ENCODE measurements at places on chromosomes 2 and 18.

DNA sequence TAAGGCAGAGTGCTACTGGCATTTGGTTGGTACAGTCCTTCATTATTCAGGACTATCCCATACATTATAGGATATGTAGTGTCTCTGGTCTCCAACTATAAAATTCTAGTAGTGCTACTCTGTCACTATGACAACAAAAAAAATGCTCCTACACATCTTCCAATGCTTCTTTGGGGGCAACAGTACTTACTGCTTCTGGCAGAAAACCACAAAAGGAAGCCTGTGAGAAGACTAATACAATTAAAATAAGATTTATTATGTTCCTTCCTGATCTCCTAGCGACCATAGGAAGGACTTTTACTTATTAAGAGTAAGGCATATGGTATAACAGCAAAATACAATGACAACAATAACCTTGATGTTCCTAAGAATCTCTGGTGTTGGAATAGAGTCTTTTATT lies 48.4 kb upstream of the CPO start:
- DNase-seq: no peak

DNA sequence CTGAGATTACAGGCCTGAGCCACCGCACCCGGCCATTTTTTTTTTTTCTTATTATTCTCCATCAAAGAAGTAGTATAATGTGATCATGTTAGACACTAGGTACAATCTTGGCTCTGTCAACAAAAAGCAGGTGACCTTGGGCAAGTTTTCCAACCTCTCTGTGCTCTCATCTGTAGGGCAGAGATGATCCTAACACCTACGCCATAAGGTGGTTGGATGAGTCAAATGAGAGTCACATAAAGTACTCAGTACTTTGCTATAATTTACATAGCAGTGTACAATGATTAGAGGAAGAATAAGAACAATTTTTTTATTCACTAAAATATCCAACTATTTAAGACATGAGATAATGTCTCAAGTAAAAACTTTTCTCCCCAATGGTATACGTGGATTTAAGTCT lies 128.6 kb downstream of the TGIF1 start:
- no peak for DNase-seq

DNA sequence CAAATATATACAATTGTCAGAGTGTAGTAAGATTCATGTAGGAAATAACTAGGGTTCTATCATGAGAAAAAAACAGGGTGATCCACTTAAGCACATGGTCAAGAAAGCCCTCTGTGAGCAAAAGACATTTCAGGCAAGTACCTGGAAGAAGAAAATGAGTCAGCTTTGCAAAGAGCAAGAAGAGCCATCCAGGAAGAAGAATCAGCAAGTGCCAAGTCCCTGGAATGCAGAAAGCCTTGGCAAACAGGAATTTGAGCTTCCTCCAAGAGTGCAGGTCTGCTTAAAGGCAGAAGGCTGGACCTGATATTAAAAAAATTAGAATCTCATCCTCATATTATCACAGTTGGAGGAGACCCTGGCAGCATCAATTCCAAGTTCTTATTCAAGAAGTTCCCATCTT lies 188.5 kb upstream of the CELF4 start:
- DNase-seq: no peak

DNA sequence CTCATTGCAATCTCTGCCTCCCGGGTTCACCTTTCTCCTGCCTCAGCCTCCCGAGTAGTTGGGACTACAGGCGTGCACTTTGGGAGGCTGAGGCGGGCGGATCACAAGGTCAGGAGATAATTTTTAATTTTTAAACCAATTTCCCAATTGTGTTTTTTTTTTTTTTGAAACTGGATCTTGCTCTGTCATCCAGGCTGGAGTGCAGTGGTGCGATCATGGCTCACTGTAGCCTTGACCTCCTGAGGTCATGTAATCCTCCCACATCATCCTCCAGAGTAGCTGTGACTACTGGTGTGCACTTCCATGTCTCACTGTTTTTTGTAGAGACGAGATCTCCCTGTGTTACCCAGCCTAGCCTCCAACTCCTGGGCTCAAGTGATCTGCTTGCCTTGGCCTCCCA lies 49.3 kb downstream of the GLS start:
- no peak for DNase-seq

- no peak for DNase-seq
Observed at GRCh38 chr2:28052691-28053090, 162.2 kb downstream of the BABAM2 start.

DNA sequence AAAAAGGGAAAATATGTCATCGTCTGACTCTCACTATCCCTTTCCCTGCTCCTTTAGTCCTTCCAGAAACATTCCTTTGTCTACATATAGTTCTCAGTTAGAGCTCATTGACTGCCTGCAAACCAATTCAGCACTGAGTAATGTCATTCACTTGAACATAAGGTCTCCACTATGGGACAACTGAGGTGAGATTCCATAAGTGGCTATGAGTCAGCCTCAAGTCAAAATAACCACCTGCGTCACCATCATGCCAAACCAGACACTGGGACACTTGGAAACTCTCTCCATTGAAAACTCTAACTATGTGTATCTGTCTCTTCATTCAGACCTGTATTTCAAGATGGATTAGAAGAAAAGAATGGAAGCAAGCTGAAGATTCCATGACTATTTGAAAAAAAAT lies 878.0 kb upstream of the PIK3C3 start:
- no peak for DNase-seq
